ENCODE measurements at places on chromosomes 13 and 19.

GRCh38 chr13:45295536-45295935 is 45.4 kb downstream of the TPT1 start:
- no peaks in the 10 kb centered on the region for H3K27me3 ChIP-seq
- no peak overlapping the region for H3K4me3 ChIP-seq
- H3K4me1 ChIP-seq, result peaks cover 23% of the 10 kb centered on the region
- no peak for DNase-seq
- no peak overlapping the region for H3K27ac ChIP-seq

DNA sequence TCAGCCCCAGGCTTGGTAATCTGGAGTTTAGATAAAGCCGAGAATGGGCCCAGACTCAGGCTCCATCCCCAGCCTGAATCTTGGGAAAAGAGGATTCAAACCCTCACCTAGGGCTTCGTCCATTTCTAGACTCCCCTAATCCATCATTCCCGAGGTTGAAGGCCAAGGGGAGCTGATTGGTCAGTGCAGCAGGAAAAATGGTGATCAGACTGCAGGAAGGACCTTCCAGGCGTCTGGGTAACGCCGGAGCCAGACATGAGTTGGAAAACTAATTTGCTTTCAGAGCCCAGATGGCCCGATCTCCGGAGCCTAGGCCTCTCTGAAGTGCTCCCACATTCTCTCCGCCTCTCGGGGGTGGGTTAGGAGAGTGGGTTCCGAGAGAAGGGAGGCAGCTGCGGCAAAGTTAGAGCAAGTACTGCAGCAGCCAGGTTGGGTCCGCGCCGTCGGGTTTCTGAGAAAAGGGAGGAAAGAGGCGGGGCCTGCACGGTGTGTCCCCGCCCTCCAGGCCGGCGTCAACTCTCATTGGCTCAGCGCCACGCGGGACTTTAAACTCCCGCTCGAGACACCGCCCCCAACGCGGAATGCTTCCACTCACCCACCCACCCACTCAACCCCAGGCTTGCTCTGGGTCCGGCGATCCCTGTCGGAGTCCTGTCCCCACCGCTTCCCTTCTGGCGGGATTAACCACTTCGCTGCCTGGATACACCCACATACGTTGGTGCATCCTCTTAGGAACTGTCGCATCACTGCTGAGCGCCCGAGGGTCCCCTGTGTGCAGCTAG is 788 bp upstream of the RTBDN start:
- H3K4me1 ChIP-seq, result peaks cover 5% of the 10 kb centered on the region

- H3K36me3 ChIP-seq, result no peaks in the 10 kb centered on the region
- no peaks in the 10 kb centered on the region for H3K27me3 ChIP-seq
- no peak overlapping the region for H3K27ac ChIP-seq
Measured at GRCh38 chr19:13814550-13814949, 19.3 kb downstream of the ZSWIM4 start.

DNA sequence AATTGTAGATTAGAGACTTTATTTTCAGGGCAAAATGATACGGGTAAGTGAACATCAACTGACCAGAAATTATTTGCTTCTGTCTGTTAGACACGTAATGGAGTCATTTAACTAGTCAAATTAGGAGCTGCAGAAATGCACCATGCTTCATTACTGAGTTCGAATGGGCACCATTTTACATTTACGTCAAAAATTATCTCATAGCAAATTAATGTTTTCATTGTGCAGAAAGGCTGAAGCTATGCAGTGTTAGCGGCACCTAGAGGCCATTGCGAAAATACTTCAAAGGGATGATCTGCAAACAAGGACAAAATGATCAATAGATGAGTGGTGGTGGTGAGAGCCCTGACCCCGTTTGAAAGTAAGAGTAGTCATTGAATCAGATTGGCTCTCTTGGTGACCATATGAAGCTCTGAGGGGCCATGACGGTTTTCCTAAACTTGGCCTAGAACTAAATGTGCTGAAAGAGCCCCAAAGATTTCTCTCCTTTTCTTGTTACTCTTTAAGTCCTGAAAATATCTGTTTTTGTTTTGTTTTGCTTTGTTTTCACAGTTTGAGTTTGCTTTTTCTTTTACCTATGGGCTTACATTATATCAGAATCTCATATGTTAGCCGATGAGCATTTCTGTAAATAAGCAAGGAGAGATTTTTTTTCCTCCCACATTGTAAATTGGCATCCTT is 277.9 kb downstream of the ZNF536 start:
- no peak for DNase-seq
- H3K27me3 ChIP-seq, result no peaks in the 10 kb centered on the region
- H3K4me3 ChIP-seq, result no peak overlapping the region
- no peaks in the 10 kb centered on the region for H3K4me1 ChIP-seq
- H3K36me3 ChIP-seq, result no peaks in the 10 kb centered on the region
- no peak overlapping the region for H3K27ac ChIP-seq

GRCh38 chr13:66962953-66963352 is 267.2 kb downstream of the PCDH9 start:
- no peak for DNase-seq
- no peaks in the 10 kb centered on the region for H3K36me3 ChIP-seq
- no peaks in the 10 kb centered on the region for H3K4me1 ChIP-seq
- no peak overlapping the region for H3K4me3 ChIP-seq
- no peak overlapping the region for H3K27ac ChIP-seq
- H3K27me3 ChIP-seq, result no peaks in the 10 kb centered on the region

- H3K27ac ChIP-seq, result no peak overlapping the region
- H3K27me3 ChIP-seq, result no peaks in the 10 kb centered on the region
- H3K4me1 ChIP-seq, result no peaks in the 10 kb centered on the region
- no peak for DNase-seq
- H3K36me3 ChIP-seq, result no peaks in the 10 kb centered on the region
Measured at GRCh38 chr19:43634872-43635560, 4.6 kb downstream of the CADM4 start.

GRCh38 chr19:14406645-14407401 is 12.3 kb downstream of the DDX39A start:
- H3K27ac ChIP-seq, result peak overlapping the region; percentile 42
- no peaks in the 10 kb centered on the region for H3K27me3 ChIP-seq
- peaks cover 22% of the 10 kb centered on the region for H3K36me3 ChIP-seq

GRCh38 chr19:1833540-1833939 is 14.7 kb downstream of the REXO1 start:
- H3K27me3 ChIP-seq, result no peaks in the 10 kb centered on the region
- DNase-seq, result no peak
- H3K36me3 ChIP-seq, result no peaks in the 10 kb centered on the region
- H3K4me3 ChIP-seq, result no peak overlapping the region

DNA sequence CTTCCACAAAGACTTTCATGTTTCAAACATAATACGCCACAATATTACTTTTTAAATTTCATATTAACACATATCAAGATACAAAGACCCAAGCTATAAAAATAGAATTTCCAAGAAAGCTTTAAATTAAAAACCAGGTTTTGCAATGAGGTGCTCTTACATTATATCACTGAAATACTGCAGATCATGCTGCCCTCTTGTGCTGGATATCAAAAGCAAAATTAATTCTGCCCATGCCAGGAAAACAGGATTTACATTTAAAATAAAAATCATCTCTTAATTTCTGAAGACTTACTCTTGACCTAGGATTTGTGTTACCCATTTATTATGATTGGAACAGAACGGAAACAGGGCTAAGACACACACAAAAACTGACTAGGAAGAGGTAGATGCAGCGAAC is 145.0 kb downstream of the ABCC4 start:
- no peak overlapping the region for H3K27ac ChIP-seq
- no peaks in the 10 kb centered on the region for H3K27me3 ChIP-seq
- H3K4me1 ChIP-seq, result no peaks in the 10 kb centered on the region
- H3K36me3 ChIP-seq, result no peaks in the 10 kb centered on the region
- DNase-seq, result no peak

- no peak overlapping the region for H3K4me3 ChIP-seq
- peak overlapping the region; percentile 50 for H3K27ac ChIP-seq
- peaks cover 66% of the 10 kb centered on the region for H3K4me1 ChIP-seq
- H3K27me3 ChIP-seq, result no peaks in the 10 kb centered on the region
- peak; percentile 11 for DNase-seq
Measured at GRCh38 chr19:1097810-1098176, 2.6 kb upstream of the POLR2E start.

DNA sequence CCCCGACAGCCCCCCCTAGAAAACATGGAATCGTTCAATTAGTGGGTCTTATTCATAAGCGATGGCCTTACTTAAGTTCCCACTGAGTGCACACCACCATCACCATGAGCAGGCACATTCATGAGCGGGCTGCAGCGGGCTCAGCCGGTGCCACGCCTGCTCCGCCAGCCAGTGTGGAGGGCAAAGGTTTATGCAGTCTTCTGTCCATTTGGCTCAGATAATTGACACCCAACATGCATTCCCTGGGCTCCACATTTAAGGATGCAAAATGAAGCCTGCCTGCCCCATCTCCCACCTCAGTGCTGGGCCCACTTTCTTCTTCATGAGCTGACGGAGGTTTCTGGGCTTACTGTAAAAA is 12.1 kb downstream of the C19orf12 start:
- H3K36me3 ChIP-seq, result peaks cover 76% of the 10 kb centered on the region
- DNase-seq, result no peak
- no peak overlapping the region for H3K27ac ChIP-seq
- no peak overlapping the region for H3K4me3 ChIP-seq
- H3K4me1 ChIP-seq, result peaks cover under 1% of the 10 kb centered on the region
- H3K27me3 ChIP-seq, result no peaks in the 10 kb centered on the region

GRCh38 chr13:37094840-37095239 is 10.6 kb downstream of the CSNK1A1L start:
- H3K4me3 ChIP-seq, result no peak overlapping the region
- no peaks in the 10 kb centered on the region for H3K36me3 ChIP-seq
- no peak overlapping the region for H3K27ac ChIP-seq
- H3K27me3 ChIP-seq, result no peaks in the 10 kb centered on the region

DNA sequence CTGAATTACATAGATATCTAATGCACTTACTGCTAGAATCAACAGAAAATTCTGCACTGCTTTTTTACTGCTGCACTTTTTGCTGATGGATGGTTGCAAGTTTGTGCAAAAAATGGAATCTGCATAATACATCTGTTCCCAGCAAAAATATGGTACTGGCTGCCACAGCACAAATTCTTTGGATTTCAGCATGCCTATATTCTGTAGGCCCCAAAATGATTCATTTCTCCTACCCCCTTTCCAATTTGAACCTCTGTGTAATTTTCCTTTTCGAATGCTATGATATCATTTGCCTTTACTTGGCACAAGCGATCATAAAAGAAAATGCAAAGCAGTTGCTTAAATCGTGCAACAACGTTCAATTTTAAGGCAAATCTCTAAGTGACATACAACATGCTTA is 524.2 kb upstream of the NBEA start:
- H3K27me3 ChIP-seq, result no peaks in the 10 kb centered on the region
- H3K4me3 ChIP-seq, result no peak overlapping the region
- no peaks in the 10 kb centered on the region for H3K36me3 ChIP-seq

GRCh38 chr13:110916301-110917142 is 1.7 kb upstream of the ANKRD10 start:
- peak overlapping the region; percentile 98 for H3K27ac ChIP-seq
- no peaks in the 10 kb centered on the region for H3K36me3 ChIP-seq
- no peak for DNase-seq
- no peaks in the 10 kb centered on the region for H3K27me3 ChIP-seq
- peak overlapping the region; percentile 86 for H3K4me3 ChIP-seq

DNA sequence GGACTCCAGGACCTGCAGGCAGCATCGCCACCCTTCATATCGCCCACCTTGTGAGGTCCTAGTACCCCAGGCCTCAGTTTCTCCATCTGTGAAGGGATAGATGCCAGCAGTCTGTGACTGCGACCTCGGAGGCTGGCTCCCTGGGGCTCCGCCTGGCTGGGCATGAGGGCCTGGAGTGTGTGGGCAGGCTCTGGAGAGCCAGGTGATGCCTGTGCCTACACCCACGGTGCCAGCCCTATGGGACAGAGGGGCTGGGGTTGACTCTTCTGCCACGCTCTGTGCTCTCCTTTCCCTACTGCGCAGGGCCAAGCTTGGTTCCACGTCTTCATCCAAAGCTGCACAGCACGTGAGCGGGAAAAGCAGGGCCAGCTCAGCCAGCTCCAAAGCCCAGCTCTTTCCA is 26.0 kb upstream of the NFIC start:
- H3K36me3 ChIP-seq, result no peaks in the 10 kb centered on the region
- H3K27ac ChIP-seq, result peak overlapping the region; percentile 4
- no peak overlapping the region for H3K4me3 ChIP-seq
- no peak for DNase-seq
- H3K4me1 ChIP-seq, result peaks cover 41% of the 10 kb centered on the region

DNA sequence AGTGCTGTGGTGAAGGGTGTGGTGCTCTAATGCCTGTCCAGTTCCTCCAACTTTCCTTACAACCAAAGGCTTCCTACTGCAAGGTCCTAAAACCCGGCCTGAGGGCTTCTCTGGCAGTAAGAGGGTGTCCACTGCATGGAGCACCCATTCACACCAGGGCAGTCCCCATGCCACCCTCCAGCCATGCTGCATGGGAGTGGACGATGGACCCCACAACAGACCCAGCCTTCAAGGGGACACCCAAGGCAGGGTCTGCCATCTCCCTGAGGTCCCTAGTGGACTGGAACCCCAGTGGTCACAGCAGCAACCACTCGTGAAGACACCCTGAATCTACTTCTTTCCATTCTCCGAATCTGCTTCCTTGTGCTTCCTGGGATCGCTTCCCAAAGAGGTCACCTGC is 117.6 kb upstream of the SOX1 start:
- H3K36me3 ChIP-seq, result no peaks in the 10 kb centered on the region
- peaks cover 37% of the 10 kb centered on the region for H3K27me3 ChIP-seq
- DNase-seq, result no peak
- H3K4me1 ChIP-seq, result no peaks in the 10 kb centered on the region

- no peak overlapping the region for H3K27ac ChIP-seq
- H3K4me1 ChIP-seq, result no peaks in the 10 kb centered on the region
- H3K4me3 ChIP-seq, result no peak overlapping the region
- no peak for DNase-seq
- no peaks in the 10 kb centered on the region for H3K36me3 ChIP-seq
Measured at GRCh38 chr19:52646571-52647217, 8.5 kb upstream of the ZNF83 start.

GRCh38 chr19:15820646-15821045 is 5.2 kb upstream of the OR10H1 start:
- H3K4me1 ChIP-seq, result no peaks in the 10 kb centered on the region
- no peak for DNase-seq
- H3K4me3 ChIP-seq, result no peak overlapping the region
- H3K27ac ChIP-seq, result no peak overlapping the region
- H3K27me3 ChIP-seq, result no peaks in the 10 kb centered on the region

DNA sequence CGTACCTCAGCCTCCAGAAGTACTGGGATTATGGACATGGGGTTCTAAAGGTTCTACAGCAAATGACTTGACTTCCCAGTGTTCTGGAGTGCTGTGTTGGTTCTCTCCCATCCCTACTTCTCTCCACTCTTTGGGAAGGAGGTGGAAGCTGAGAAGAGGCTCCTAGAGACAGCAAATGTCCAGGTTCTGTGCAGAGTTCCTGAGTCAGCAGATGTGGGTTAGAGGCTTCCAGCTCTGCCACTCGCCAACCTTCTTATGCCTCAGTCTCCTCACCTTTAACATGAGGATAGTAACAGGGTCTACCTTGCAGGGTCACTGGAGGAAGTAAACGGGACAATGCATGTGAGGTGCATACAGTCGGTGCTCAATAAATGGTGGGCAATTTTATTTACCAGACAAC is 80.5 kb upstream of the VSTM2B start:
- no peaks in the 10 kb centered on the region for H3K36me3 ChIP-seq
- no peaks in the 10 kb centered on the region for H3K27me3 ChIP-seq
- H3K4me3 ChIP-seq, result no peak overlapping the region
- no peak overlapping the region for H3K27ac ChIP-seq

GRCh38 chr13:60286707-60287106 is 110.3 kb upstream of the TDRD3 start:
- H3K4me1 ChIP-seq, result no peaks in the 10 kb centered on the region
- H3K4me3 ChIP-seq, result no peak overlapping the region
- no peak overlapping the region for H3K27ac ChIP-seq
- H3K36me3 ChIP-seq, result no peaks in the 10 kb centered on the region
- H3K27me3 ChIP-seq, result no peaks in the 10 kb centered on the region
